ENCODE measurements at places on chromosomes 6 and 20.

- no peak for ATAC-seq
Measured at GRCh38 chr6:25359191-25359861, 80.2 kb downstream of the CARMIL1 start.

GRCh38 chr6:131225127-131225526 lies 89.9 kb downstream of the AKAP7 start:
- no peak for ATAC-seq

- ATAC-seq, result peak; percentile 71
Measured at GRCh38 chr6:135506270-135506997, 8.9 kb upstream of the AHI1 start.

- ATAC-seq, result no peak
Measured at GRCh38 chr6:42029062-42029685, 21.1 kb upstream of the TAF8 start.

GRCh38 chr6:111803804-111804203 lies 69.4 kb downstream of the FYN start:
- ATAC-seq, result no peak

DNA sequence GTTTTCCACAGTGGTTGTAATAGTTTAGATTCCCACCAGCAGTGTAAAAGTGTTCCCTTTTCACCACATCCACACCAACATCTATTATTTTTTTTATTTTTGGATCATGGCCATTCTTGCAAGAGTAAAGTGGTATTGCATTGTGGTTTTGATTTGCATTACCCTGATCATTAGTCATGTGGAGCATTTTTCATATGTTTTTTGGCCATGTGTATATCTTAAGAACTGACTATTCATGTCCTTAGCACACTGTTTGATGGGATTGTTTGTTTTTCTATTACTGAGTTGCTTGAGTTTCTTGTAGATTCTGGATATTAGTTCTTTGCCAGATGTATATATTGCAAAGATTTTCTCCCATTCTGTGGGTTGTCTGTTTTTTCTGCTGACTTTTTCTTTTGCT lies 820.1 kb downstream of the TENT5A start:
- no peak for ATAC-seq

GRCh38 chr6:57195457-57195856 lies 23.3 kb downstream of the BAG2 start:
- ATAC-seq, result no peak

GRCh38 chr6:137222381-137222780 lies 3.2 kb upstream of the IFNGR1 start:
- no peak for ATAC-seq

GRCh38 chr6:20608356-20608755 lies 74.1 kb downstream of the CDKAL1 start:
- ATAC-seq, result no peak

DNA sequence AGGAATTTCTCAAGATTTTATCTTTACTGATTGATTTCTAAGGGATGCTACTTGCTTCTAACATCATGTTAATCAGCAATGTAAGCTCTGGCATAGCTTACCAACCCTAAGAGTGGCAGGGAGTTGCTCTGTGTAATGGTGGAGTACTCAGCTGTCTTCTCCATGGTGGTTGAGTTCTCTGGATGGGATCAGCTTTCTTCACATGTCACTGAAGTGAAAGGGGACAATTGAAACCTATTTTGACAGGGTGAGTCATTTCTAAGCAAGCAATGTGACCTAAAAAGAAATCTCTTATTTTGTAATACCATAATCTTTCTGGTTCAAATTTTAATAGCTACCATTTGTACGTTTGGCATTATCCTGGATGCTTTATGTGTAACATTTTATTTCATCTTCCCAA lies 430.4 kb downstream of the GJA1 start:
- ATAC-seq, result no peak

- no peak for ATAC-seq
Measured at GRCh38 chr6:1865585-1865984, 255.9 kb downstream of the FOXC1 start.

DNA sequence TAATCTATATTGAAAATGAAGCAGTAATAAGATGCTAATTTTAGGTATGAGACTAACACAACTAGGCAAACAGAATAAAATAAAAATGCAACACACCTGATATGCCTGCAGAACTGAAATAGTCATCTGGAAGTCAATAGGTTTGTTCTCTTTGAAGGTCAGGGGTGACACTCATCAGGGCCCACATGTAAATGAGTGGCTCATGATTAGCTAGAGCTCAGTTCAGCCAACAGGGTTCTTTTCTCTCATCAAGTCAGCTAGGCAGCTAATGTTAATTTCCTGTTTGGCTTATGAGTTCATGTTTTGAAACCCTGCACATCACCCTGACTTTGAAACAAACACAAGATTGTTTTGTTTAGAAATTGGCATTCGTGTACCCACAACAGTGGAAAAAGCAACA lies 23.8 kb downstream of the SMLR1 start:
- ATAC-seq, result peak; percentile 65

- ATAC-seq, result peak; percentile 93
Measured at GRCh38 chr20:62702895-62703852, 5.5 kb upstream of the NTSR1 start.

DNA sequence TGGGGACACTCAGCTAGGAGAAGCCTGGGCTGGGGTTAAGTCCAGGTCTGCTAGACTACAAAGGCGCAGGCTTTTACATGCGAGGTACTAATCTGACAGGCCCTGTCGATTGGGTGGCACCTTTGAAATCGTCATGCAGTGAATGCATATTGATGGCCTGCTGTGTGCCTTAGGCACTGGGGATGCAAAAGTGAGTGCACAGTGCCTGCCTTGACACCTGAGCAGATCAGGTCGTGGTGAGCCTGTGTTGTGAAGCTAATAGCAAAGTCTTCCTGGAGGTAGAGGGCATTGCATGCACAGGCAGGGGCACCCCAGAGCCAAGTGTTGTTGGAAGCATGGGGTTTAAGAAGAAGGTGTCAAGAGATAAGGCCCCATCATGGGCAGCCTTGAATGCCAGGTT lies 16.9 kb downstream of the LRRC1 start:
- no peak for ATAC-seq

DNA sequence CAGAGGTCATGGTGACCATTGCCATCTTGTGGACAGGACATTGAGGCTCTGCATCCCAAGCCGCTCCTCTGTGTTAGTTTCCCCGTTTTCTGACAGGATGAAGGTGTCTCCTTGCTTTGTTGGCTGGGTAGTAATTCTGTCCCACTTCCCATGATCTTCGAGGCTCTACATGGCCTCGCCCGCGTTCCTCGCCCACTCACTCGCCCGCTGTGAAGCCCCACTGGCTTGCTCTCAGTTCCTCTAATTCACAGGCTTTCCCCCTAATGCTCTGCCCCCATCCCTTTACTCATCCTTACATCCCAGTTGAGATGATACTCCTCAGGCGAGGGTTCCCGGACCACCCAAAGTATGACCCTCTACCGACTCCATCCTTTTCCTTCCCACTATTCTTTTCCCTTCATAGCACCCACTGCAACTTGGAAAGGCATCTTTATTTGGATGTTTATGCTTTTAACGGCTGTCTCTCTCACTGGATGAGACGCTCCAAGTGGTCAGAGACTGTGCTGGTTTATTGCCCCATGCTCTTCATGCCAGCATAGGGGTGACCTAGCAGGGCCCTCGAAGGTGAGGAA lies 511 bp upstream of the SLC35B2 start:
- no peak for ATAC-seq

DNA sequence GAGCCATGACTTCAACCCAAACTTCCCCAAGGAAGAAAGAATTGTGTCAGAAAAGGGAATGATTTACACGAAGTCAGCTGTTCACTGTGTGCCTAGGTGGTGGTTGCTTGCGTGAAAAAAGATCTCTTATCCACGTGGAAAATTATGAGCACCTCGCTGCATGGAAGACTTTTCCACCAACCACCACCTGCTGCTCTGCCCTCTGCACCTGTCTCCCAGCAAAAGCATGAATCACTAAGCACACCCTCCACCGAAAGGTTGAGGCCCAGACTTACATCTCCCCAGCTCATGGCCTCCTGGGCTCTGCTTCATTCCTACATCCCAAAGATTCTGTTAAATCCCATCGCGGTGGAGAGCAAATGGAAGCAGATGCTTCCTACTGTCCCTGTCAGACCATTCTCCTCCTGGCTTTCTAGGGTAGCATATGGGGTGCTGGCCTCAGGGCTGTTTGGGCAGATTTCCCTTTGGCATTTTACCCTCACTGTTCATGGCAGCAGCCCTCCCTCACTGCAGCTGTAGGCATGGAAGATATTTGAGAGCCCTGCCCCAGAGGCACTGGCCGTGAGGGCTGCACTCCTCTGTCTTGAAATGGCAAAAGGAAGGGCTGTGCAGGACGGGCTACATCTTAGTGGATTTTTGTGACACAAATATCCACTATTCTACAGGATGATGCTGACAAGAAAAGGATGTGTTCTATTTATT lies 37.6 kb upstream of the CST5 start:
- ATAC-seq, result no peak

DNA sequence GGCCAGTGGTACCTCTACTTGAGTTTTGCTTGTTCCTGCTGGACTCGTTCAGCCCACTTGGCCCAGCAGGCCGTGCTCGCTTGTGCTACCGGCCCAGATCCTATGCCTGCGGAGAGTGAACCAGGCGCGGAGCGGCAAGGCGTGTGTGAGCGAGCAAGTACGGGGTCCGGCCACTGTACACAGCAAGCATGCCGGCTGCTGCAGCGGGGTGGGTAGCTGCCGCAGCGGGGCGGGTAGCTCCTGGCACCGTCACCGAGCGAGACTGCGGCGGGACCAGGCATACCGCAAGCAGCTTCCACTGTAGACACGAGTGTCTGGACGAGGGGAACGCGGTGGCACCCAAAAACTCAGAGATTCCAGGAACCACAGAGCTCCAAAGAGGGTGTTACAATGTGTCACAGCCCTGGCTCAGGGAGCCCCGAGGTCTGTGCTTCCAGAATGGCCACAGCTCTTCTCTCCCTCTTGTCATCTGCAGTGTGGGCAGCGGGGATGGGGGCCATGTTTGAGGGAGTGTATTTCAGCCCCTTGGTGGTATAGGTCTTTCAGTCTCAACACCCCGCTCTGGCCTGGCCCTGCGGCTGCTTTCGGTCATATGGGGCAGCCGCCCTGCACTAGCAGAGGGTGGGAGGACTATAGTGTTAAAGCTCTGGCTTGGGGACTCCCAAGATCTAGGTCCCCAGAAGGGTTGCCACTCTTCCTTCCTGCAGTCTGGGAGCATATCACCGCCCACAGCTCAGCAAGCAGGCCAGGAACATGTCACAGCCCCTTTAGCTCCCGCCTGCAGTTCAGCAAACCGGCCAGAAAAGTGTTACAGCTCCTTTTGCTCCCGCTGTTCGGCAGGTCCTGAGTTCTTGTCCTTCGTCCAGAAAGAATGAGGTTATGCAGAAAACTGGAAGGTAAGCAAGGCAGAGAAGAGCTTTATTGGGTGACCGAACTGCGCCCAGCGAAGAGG lies 6.1 kb upstream of the RWDD1 start:
- peak; percentile 41 for ATAC-seq

- ATAC-seq, result no peak
Measured at GRCh38 chr6:4612636-4613171, 163.5 kb upstream of the CDYL start.

DNA sequence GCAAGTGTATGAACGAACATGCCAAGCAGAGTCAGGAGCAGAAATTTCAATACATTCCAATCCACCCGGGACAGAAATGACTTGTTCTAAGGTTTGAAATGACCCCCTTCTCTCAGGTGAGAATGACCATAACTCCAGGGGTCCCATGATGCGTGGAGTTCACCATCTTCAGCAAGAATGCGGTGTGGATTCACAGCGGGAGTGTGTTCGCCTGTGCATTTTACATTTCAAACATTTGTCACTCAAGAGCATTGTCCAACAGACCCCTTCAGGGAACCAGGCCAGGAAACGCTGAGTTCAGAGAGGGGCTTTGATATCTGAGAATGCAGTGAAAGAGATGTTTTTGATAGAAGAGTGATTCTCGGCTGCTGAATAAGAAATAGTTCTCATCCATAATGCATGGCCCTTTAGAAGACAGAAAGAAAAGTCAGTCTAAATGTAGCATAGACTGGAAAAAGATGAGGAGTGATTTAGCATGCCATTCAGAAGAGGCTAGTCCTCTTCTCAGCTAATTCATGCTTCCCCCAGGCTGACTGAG lies 200.3 kb upstream of the KCNG1 start:
- ATAC-seq, result no peak

- no peak for ATAC-seq
Measured at GRCh38 chr6:159788753-159789376, 537 bp downstream of the TCP1 start.

DNA sequence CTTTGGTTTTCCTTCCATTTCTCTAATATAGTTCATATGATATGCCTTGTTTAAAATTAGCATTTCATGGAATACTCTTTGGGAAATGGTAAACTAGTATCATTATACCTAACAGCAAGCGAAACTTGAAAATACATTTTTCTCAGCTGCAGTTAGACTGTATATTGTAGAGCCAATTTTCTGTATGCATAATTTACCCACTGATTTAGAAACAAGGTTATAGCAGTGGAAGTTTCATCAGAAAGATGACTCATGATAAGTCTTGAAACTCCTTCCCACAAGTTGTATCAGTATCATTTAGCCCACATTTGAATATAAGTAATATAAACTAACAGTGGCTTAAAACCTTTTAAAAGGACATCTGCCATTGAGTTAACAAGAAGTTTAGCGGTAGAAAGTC lies 164.8 kb upstream of the BMP5 start:
- ATAC-seq, result no peak

GRCh38 chr6:21398741-21399325 lies 194.7 kb upstream of the SOX4 start:
- no peak for ATAC-seq

DNA sequence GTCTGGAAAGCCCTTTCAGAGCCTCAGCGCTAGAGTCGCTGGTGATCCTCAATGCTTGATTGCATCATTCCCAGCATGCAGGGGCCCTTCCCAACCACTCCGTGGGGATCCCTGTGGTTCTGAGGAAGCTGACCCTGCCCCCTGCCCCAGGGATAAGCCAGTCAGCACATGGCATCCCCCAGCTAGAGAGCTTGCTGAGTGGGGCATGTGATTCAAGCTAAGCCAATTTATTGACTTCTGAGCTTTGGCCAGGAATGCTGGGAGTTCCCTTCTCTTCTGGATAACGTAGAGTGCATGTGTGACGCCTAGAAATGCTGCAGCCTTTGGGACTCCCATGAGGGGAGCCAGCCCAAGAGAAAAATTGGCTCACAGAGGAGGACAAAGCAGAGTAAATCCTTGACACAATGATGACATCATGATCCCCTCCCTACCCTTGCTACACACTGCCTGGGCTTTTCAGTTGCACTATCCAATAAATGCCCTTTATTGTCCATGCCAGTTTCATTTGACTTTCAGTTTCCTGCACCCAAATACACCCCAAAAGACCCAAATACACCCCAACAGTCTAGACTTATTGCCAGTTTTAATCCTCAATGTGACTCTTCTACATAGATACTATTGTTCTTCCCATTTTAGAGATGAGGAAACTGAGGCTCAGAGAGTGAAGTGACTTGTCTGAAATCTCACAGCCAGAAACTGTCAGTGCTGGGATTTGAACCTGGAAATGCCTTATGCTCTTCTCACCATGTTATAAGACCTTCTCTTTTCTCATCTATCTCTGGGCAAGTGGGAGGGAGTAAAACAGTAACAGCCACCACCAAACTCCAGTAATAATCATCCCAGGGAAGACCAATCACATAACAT lies 34.3 kb downstream of the KCNB1 start:
- no peak for ATAC-seq

- no peak for ATAC-seq
Measured at GRCh38 chr20:51444467-51444866, 98.1 kb downstream of the NFATC2 start.
